Breast epithelium (tissue), 4 donors: ENCODE measurements at places on chromosomes 7 and 10.
A peak's percentile ranks its signal among the peaks of the same experiment; 100 is the strongest.

GRCh38 chr7:16929146-16929762 is 47.5 kb upstream of the AGR3 start:
- DNase-seq = no peak

DNA sequence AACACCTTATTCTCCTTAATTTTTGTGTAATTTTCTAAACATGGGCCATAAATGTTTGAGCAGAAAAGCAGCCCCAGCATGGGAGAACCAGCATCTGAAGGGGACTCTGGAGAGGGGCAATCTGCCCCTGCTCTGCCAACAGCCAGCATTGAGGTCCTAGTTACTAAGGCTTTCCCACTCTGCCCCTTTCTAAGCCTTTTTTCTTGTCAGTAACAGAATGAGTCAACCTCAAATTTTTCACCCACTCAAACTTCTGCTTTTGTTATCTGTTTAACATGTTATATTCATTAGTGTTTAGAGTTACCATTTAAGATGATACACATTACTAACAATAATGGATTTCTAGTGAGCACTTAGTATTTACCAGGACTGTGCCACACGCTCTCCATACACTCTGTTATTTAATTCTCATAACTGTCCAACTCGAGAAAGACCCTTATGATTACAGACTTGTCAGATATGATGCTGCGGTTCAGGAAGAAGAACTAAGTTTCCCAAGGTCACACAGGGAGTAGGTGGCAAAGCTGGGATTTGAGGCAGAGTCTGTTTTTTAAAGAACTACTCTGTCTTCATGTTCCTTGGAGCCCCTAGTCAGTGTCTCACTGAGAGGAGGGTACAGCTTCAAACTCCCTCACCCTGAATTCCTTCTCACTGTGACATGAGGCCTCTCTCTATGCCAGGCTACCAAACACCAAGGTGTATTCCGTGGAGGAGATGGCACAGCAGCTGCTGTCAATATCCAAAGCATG is 19.9 kb upstream of the GPAM start:
- DNase-seq = no peak

GRCh38 chr7:87219545-87220025 is at the start of gene TMEM243:
TMEM243 (minus strand) TSS chr7:87219732; CDS start chr7:87219503, 229 bp downstream.
- peak; percentile 62 for DNase-seq

- DNase-seq = no peak
Measured at GRCh38 chr10:30491204-30491915, 57.4 kb downstream of the MAP3K8 start.

- DNase-seq = no peak
Measured at GRCh38 chr10:70250961-70251680, 17.9 kb upstream of the PPA1 start.

DNA sequence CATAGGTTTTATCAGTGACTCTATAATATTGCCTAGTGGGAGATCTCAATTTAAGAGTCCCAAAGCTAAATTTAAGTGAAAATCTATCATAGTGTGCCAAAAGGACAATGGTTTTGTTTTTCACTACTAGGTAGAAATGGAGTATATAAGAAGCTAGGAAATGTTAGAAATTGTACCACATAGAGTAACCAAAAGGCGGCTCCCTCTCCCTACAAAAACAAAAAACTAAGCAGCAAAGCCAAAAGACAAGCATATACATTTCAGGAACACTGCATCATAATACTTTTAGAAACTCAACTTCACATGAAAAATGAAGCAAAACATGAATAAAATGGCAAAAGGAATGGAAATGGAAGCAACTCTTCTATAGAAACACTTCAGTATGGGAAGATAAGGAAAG is 271.6 kb downstream of the CACNA2D1 start:
- DNase-seq = no peak

GRCh38 chr10:69807122-69807521 is 5.4 kb downstream of the COL13A1 start:
- no peak for DNase-seq

GRCh38 chr7:53603461-53603860 is 568.0 kb downstream of the POM121L12 start:
- no peak for DNase-seq

GRCh38 chr7:94289071-94289470 is 105.6 kb upstream of the COL1A2 start:
- no peak for DNase-seq

- no peak for DNase-seq
Measured at GRCh38 chr10:85661123-85661522, 705.5 kb downstream of the GRID1 start.

DNA sequence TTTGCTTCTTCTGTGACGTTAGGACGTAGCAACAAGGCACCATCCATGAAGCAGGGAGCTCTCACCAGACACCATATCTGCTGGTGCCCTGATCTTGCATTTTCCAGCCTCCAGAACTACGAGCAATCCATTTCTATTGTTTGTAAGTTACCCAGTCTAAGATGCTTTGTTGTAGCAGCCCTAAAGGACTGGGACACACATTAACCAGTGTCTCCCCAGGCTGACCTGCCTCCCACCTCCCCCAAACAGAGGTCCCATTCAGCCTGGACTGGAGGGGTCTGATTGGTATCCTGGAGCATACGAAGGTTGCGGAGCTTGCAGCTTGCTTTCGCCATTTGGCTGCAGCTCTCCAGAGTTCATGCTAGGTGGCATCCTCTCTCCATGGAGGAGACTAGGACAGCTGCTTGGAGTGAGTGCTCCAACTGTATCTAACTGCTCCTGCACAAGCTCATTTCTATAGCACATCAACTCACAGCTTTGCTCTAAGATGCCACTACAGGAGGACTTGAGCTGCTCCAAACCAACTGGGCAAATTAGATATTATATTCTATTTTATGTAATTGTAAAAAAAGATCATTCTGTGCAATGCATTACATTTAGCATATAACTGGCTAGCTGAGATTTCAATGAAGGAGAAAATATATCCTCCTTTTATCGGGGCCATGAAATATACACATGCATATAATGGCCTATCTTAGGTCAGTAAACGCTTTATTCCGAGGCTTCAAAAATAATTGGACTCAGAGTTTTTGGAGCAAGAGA is 8.0 kb upstream of the GRK5 start:
- DNase-seq = peak; percentile 55

DNA sequence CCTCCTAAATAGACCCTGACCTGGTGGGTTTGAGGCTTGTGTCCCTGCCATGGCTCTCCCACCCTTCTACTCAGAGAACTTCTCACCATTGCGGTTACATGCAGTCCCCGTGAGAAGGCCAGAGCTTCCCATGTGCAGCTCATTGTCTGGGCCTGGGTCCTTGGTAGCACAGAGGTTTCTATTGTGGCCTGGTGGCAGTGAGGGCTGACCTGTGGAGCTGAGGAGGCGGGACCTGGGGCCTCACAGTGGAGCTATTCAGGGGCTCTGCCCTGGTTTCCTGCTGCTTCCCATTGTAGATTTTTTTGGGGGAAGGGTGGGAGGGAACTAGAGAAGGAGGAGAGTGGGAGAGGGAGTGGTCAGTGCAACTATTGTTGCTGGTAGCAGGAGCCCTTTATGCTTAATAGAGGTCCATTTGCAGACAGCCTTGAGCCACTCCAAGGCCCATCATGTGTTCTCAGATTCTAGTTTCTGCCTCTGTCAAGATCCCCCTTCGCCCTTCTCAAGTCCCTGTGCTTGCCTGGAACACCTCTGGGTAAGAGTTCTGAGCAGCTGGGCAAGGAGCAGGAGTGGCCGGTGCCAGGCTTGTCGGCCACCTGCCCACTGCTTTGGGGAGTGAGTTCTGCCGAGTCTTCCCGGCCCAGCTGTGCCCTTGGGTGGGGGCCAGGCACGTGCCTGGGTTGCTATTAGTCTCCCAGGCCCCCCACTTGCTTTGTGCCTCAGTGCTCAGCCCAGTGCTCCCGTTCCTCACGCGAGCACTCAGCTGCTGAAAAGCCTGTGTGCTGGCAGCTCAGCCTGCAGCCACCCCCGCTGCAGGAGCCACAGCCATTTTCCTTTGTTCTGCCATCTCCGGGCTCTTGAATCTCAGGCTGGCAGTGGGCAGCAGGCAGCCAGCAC is 10.7 kb downstream of the TSPAN14 start:
- DNase-seq = no peak

GRCh38 chr7:79455173-79455790 is 1.8 kb upstream of the MAGI2 start:
- DNase-seq = no peak

- DNase-seq = no peak
Measured at GRCh38 chr10:1057106-1057657, 997 bp downstream of the WDR37 start.

DNA sequence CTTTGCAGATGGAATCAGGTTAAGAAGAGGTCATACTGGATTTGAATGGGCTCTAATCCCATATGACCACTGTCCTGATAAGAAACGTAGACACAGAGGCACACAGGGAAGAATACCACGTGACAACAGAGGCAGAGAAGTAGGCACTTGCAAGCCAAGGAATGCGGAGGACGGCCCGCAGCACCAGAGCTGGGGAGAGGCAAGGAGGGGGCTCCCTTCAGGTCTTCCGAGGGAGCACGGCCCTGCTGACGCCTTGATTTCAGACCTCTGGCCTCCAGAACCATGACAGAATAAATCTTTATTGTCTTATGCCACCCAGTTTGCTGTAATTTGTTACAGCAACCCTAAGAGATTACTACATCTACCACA is 44.7 kb upstream of the TMEM213 start:
- no peak for DNase-seq

- no peak for DNase-seq
Measured at GRCh38 chr10:88731296-88731695, 25.2 kb downstream of the LIPK start.

GRCh38 chr7:93902777-93903423 is 3.5 kb upstream of the GNGT1 start:
- no peak for DNase-seq

DNA sequence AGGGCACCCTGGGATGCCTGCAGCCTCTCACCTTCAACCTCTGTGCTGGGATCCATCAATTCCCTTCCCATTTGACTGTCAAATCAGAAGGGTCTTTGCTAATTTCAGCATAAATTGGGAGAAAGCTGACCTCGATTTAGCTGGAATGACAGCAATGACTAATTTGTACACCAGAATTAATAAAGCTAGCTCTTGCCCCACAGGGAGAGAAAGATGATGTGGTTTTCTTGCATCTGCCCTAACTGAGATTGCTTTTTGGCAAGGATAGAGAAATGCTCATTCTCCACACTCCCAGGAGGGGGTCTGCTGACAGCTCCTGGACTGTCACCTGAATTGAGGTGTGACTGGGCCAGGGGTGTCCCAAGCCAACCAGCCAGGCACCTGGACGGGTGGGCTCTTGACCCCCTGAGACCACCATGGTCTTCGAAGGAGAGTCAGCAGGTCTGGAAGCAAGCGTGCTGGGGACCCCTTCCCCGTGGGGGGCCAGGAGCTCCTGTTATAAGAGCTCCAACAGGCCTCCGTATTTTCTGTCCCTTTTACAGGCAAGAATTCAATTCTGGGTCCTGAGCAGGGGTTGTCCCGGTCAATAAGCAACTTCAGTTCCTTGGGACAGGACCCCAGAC is 42.1 kb downstream of the RBM17 start:
- DNase-seq = no peak

DNA sequence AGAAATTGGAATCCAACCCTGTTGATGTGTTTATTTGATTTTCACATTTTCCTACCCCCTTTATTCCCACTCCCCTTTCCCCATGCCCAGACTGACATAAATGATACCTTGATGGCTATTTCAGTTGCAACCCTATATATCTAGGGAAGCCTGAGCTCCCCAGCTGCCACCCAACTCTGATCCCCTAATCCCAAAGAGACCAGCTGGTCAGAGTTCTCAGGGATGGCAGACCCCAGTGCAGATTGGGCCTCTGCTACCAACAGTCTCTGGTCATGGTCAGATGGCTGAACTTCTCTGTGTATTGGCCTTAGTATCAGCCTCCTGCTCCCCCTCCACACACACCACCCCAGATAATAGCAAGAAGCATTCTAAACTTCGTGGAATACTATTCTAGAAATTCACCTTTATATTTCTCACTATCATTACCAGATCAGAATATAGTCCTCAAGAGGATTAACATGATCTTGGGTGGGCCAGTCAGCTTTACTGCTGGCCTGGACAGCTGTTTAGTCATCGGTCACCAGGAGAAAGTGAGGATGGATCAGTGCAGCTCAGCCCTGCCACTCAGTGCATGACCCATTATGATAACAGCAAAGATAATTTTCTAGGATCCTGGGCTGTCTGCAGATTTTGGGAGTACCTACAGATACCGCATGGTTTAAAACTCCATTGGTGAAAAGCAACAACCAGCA is 24.5 kb upstream of the BTRC start:
- no peak for DNase-seq

DNA sequence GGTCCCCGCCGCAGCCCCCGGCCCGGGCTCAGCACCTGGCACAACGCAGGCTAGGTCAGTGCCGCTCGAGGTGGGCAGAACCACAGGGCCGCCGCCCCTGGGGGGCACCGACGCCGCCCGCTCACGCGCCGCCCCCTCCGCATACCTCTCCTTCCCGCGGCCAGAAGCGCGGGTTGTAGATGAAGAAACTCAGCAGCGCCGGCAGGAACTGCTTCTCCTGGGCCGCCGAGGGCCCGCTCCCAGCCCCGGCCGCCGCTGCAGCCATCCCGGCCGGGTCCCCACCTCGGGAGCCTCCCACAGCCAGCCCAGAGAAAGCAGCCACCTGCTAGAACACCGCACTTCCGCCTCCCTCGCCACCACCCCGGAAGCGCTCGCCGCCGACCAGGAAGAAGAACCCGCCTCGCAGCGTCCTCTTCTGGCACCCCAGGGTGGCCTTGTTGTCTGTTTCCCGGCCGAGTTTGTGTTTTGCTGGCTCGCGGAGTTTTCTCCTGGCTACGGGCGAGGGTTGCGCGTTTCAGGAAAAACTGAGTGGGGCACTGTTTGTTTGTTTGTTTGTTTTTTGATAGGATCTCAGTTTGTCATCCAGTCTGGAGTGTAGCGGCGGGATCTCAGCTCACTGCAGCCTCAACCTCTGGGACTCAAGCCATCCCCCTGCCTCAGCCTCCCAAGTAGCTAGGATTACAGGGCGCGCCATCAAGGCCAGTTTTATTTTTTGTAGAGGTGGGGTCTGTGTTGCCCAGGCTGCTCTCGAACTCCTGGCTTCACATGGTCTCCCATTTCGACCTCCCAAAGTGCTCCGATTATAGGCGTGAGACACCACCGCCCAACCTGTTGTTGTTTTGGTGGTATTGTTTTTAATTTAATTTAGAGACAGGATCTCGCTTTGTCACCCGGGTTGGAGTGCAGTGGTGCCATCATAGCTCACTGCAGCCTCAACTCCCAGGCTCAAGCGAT is 17.7 kb downstream of the OCM2 start:
- DNase-seq = peak; percentile 59

DNA sequence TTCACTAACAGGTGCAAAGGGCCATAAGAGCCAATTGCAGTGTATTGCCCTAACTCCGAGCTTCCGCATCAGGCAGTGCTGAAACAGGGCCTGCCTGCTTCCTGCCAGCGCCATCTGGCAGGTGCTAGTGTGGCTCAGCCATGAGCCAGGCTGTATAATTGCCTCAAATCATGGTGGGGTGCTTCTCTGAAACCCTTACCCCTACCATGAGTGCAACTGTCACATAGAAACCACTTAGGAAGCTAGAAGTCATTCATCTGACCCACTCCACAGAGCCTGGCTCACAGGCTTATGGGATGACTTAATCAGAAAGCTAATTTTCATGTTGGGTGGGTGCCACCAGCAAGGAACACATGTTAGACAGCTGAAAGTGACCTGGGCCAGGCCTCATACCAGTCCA is 133.3 kb upstream of the LAMB4 start:
- no peak for DNase-seq
